ENCODE measurements at places on chromosomes 16 and 17.

GRCh38 chr16:58475091-58475619, 24.8 kb upstream of the NDRG4 start:
- no peak for DNase-seq

DNA sequence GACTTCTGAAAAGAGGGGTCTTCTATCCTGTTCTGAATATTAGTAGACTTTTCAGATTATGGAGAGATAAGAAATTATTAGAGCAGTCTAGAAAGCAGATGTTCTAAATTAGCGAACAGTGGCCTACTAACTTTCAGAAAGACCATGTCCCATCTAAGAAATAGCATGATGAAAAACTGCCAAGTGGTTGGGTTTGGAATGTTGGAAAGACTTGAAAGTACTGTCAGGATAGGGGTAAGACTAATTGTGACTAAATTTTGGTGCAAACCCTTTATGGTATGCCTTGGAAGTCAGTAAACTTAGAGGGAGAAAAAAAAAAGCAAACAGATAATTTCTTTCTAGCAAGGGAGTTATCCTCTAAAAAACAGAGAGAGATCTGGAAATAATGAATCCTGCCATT, 41.1 kb downstream of the TANGO6 start:
- DNase-seq, result no peak

DNA sequence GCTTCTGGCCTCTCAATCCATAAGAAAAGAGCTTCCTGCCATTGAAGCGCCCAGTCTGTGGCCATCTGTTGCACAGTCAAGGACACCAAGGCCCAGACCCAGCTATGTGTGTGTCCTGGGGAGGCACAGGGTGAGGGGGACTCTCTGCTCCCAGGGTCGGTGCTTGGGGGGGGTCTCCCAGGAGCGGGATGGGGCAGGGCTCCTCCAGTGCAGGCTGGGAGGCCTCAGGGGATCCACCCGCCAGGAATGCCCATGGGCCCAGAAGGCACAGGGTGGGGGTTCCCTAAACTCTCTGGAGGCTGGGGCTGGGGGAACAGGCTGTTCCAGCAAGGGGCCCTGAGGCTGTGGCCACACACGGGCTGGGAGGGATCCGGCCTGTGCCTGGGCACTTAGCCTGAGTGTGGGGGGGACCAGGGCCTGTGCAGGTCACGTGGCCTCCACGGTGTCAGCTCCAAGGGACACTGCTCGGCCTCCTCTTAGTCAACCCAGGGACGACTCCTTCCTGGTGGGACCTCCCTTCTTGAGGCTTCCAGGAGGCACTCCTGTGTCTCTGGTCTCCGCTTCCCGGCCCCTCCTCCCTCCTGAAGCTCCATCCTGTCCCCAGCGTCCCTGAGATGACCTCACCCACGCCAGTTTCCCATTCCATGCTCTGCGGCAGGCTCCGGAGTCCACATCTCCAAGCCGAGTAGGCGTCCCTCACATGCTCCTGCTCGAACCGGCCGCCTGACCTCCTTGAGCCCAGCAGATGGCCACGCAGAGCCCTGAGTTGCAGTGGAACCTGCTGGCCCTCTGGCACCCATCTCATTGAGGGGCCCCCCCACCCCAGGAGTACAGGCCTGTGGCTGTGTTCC, 23.1 kb upstream of the BAHCC1 start:
- no peak for DNase-seq

DNA sequence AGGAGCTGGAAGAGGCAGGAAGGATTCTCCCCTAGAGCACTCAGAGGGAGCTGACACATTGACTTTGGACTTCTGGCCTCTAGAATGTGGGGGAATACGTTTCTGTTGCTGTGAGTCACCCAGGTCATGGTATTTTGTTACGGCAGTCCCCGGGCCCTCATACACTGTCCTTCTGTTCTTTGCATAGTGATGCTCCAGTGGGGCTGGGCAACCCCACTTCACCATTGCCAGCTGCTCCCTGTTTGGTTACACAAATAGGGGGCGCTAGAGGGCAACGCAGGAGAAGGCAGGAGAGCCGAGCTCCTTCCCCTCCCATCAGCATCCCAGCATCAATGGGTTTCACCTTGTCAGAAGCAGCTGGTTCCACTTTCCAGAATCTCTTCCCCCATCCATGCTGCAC, 257.7 kb upstream of the FOXF1 start:
- DNase-seq, result no peak

- DNase-seq, result no peak
Measured at GRCh38 chr16:87528690-87529579, 36.1 kb upstream of the ZCCHC14 start.

DNA sequence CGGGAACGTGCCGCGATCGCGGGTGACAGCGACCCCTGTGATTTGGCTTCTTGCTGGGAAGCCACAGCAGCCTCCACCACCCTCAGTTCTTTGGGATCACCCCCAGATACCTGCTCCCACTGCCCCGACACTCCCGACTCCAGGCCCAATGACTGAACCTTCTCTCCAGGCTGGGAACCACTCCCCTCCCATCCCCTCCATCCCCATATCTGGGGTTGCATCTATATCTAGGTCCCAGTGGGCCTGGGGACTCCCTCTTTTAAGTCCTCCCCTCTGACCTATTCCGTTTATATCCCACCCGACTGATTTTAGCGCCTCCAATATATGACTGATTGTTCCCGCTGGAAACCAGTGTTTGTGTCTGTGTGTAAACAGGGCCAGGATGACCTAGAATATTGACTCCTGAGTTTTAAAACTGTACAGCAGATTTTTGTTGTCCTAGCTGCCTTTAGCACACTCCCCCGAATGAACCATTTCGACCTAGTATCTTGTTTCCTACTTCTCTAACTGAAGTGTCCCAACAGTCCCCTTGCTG, 667 bp downstream of the PSMD3 start:
- DNase-seq, result no peak

- no peak for DNase-seq
Measured at GRCh38 chr16:54938212-54939028, 7.8 kb downstream of the IRX5 start.

Data from ureter (tissue), 1 donor.